Brain microvascular endothelial cell (primary cell): ENCODE measurements at places on chromosomes 16 and 17.

DNA sequence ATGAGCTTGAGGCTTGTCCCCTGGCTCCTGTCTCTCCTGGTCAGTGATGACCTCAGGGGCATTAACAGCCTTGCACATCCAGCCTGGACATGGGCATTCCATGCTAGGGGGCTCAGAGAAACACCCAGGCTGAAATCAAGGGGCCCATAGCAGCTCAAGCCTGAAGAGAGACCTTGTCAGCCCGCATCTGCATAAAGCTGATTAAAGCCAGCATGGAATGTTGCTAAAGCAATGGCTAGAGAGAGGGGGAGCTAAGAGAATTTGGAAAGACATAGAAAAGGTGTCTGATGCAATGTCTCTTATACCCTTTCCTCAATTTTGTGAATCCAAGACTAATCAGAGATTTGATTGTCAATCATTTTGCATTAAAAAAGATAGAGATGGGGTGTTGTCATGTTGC, 51.4 kb upstream of the WSCD1 start:
- no peak for DNase-seq

DNA sequence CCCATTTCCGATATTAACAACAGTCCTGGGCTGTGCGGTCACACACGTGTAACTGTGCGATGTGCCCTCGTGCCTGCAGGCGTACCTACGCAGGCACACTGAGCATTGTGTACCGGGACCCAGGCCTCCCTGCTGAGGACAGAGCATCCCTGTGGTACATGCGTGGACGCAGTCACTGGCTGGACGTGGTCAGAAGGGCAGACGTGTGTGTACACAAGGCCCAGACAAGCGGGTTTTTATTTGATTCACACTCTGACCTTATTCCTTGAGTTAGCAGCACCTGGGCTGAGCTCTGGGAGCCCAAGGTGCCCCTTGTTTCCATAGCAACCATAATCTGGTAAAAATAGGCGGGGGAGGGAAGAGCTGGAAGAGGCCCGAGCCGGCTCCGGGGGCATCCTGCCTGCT, 19.5 kb downstream of the RAP1GAP2 start:
- DNase-seq, result no peak

DNA sequence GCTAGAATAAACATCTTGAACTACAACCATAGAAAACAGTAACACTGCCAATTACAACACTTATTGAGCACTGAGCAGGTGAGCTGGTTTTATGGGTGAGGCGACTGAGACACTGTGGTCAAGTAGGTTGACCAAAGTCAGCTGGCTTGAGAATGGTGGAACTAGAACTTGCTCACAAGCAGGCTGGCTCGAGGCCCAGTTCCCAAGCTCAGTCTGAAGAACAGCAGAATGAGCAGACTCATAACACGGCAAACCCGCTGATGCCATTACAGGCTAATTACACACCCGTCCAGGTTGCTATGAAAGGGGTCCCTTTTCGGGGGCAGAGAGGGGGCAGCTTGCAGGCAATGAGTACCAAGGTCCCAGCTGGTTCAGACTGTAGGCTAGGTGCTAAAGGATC, 6.5 kb downstream of the ZZEF1 start:
- DNase-seq, result no peak

DNA sequence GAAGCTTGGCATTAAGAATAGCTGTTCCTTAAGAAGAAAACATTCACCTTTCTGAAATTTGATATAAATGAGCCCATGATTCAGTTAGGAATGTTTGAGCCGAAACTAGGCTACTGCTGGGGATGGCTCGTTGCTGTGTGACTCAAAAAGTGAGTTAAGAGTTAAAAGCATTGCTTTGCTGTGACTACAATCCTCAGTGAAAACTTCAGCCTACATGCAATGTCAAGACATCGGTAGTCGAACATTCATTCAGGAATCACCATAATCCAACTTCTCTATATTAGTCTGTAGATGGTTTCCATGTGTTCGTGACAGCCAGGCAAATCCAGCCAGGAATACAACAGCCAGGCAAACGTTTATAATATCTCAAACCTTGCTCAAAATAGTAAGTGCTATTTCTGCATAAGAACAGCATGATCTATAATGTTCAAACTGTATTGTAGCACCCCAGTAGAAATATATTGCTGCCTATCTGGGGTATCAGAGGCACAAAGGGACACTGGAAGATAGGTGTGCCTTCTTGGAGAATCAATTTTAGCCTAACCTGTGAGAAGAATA, 1225.1 kb downstream of the CDH8 start:
- DNase-seq, result no peak
